ENCODE measurements at places on chromosomes 13 and 19.

- DNase-seq = no peak
Measured at GRCh38 chr19:366951-367350, 22.4 kb upstream of the MIER2 start.

DNA sequence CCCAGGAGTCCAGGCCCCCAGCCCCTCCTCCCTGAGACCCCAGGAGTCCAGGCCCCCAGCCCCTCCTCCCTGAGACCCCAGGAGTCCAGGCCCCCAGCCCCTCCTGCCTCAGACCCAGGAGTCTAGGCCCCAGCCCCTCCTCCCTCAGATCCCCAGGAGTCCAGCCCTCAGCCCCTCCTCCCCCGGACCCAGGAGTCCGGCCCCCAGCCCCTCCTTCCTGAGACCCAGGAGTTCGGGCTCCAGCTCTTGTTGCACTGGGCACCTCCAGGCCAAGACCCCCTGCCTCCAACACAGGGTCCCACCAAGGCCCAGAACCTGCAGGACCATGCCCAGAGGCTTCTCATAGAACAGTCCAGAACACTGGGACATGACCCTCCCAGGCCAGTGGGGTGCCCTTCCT lies 3.8 kb downstream of the ERCC1 start:
- no peak for DNase-seq

GRCh38 chr13:75161804-75162203 lies 320.2 kb downstream of the TBC1D4 start:
- no peak for DNase-seq

DNA sequence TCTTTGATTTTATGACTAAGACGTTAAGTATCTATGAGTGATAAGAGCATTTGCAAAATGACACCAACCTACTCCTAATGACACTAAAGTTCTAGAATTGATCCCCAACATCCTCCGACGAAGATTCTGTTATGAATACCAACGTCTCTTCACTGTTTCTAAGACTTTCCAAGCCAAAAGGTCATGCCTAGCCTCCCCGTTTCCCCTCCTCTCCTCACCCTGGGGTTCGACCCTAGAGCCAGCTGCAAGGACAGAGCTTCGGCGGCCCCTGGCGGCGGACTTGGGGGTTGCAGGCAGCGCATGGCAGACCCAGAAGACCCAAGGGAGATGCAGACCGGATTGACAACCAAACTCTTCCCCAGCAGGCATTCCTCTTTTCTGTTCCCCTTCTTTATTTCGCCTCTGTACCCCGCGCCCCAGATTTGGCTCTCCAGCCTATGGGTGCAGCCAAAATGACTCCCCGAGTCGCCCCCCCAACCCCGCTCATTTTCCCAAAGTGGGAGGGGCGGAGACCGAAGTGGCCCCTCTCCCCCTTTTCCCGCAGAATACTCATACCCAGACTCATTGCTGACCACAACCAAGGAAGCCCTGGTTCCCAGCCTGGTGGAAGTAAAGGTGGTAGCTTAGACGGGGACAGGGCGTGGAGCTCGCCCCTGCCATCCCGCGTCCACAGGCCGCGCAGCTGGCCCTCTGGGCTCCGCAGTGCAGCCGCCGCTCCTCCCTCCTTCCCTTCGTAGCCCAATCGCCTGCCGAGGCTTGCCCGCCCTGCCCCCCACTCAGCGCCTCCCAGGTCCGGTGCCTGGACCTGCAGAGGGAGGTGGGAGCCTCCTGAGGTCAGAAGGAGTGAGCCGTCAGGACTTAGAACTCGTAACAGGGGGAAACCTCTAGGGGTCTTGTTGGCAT lies 4.1 kb upstream of the EML2 start:
- DNase-seq = peak; percentile 91

DNA sequence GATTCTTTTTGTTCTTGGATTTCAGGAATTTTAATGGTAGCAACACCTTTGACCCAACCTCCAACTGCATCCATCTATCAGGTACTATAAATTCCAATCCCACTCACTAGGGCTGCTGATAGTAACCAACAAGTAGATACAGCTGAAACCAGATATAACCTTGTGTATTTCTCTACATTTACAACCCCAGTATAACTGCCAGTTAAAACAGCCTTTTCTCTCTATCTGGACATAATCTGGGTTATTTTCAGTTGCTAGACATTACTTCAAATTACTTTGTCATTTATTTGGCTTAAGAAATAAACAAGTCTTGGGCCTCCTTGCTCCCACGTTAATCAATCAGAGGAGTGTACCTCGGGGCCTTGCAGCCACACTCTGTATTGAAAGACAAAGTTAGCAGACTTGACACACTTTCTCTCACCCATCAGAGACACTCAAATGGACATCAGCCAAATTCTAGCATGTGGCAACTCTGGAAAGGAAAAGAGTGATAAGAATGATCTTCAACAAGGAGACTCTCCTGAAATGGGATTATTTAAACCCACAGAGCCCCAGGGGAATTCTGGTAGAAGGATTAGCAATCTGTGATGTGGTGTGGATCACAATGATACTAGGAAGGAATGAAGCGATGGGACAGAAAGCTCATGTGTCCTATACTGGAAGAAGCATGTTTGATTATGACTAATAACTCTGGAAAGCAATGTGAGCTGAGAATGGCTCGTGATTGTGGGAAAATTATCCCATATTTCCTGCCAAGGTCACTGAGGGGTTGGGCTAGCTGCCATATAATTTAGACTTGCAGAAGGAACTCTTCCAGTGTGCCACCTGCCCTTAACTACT lies 157.5 kb downstream of the FLT1 start:
- DNase-seq = no peak

- no peak for DNase-seq
Measured at GRCh38 chr13:32086791-32087441, 55.3 kb downstream of the FRY start.

DNA sequence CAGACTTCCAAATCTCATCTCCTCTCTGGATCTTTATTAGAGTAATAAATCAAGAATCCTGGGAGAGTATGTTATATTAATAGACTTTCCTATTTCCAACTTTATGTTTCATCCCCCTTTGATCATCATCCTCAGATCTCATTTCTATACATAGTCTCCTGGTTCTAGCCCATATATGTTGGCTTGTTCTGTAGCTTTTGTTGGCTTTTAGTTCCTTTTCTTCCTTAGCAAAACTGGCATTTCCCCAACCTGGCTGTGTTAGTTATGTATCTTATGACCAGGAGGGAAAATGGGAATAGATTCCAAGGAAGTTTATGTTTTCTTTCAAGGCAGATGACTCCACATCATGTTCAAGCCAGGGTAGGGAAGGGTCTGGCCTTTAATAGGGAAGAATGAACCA lies 2464.5 kb downstream of the PCDH9 start:
- DNase-seq = no peak

GRCh38 chr13:47148543-47148942 lies 251.7 kb upstream of the HTR2A start:
- no peak for DNase-seq

DNA sequence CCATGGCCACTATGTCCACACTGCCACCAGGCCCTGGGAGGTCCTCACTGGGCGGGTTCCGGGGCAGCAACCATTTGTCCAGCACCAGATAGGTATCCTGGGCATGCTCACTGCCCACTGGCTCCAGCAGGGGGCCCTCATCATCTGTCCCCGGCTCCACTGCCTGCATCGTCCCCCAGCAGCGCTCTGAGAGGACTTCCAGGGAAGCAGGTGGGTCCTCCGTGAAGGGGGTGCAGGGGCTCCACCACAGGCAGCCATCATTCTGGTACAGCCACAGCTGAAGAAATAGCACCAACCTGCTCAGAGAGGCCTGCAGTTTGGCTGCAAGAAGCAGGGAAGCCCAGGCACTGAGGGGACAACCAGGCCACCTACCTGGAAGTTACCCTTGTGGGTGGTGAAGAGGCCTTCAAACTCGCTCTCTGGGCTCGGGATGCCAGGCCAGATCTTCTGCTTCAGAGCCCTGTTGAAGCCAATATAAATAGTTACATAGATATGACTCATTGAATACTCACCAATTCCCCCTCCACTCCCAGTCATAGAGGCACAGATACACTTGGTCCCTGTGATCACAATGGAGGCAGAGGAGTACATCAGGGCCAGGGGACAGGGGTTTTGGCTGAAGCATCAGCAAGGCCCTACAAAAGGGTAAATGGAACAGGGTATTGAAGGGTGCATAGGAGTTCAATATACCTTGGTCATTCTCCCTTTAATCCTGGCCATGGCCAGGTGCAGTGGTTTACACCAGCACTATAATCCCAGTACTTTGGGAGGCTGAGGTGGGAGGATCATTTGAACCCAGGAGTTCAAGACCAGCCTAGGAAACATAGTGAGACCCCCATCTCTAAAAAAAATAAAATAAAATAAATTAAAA lies 4.1 kb downstream of the SWSAP1 start:
- DNase-seq = peak; percentile 42

DNA sequence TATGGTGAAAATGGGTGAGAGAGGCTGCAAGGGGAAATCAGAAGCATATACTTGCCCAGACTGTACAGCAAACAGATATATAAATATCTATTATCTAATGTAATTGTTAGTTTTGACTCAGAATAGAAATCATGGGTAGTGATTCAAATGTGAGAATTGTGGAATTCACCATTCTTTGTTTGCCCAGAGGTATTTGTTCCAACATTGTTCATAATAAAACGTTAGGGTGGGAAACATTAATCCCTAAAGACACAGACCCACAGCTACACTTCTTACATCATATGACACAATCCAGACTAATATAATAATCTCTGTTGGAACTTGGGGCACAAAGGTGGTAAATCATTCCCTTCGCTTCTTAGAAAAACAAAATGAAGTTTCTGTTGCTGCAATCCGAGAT lies 646.5 kb upstream of the SLITRK6 start:
- no peak for DNase-seq

GRCh38 chr13:21745307-21745706 lies 74.4 kb downstream of the FGF9 start:
- no peak for DNase-seq

DNA sequence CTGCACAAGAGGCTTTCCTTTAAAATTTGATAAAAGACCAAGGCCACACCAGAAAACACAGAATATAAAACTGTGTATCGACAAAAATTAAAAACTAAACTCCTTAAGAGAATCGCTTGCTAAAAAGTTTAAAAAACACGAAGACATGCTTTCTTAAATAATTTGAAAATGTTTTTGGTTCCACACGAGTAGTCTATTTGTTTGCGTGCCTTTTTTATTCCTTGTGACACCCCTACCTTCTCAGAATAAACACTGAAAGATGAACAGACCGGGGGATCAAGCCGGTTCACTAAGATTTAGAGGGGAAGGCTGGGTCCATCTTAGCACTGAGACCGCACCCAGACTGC lies 256.4 kb upstream of the STARD13 start:
- DNase-seq = no peak

DNA sequence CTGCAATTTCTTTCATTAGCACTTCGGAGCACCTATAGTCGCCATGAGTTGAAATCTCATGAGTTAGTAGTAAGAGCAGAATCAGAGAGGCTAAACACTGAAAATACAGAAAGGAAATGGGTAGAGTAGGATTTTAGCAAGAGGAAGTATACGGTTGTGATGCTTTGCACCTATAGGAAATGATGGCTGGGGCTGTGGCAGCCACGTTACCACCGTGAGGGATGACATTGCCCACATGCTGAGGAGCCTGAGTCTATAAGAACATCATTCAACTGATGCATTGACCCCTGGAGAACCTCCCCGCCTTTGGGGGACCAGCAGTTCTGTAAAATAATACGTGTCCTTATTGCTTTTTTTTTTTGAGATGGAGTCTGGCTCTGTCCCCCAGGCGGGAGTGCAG lies 20.4 kb downstream of the FAM187B start:
- no peak for DNase-seq

GRCh38 chr19:5091684-5092480 lies 123.0 kb downstream of the KDM4B start:
- peak; percentile 46 for DNase-seq

DNA sequence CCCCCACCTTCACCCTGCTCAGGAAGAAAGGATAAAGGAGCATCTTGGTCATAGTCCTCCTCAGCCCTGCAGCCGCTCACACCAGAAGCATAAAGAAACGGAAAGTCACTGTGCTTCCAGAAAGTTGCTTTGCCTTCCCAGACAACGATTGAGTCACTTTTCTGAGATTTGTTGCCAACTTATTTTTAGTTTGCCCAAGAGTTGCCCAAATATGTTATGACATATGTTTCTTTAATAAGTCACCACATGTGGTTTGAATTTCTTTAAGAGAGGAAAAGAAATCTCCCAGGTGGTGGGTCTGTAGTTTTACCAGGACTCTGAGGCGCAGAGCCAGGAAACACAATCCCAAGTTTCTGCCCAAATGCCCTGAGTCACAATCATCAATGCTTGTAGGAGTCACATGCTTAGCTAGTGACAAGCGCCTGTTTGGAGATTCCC lies 63.4 kb upstream of the LRCH1 start:
- DNase-seq = no peak

- DNase-seq = no peak
Measured at GRCh38 chr19:13599681-13600080, 93.4 kb upstream of the CACNA1A start.

GRCh38 chr19:55712804-55713631 lies 25.2 kb downstream of the NLRP9 start:
- no peak for DNase-seq

- DNase-seq = no peak
Measured at GRCh38 chr13:96342286-96342685, 252.4 kb downstream of the HS6ST3 start.

DNA sequence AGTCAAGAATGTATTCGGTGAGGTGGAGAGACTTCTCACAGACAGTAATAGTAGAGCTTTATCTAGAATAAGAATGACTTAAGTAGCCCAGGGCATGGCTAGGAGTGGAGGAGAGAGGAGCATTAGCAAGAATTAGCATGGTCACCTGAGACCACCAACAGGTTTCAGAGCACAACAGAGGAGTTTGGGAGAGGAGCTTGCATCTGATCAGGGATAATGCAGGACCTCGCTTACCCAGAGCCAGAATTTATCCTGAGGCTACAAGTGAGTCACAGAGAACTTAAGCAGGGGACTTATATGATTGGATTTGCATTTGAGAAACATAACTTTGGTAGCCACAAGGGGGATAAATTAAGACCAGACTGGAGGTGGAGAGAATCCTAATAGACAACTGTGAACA lies 102.1 kb upstream of the FNDC3A start:
- no peak for DNase-seq

GRCh38 chr13:112813552-112813951 lies 123.7 kb downstream of the ATP11A start:
- no peak for DNase-seq

DNA sequence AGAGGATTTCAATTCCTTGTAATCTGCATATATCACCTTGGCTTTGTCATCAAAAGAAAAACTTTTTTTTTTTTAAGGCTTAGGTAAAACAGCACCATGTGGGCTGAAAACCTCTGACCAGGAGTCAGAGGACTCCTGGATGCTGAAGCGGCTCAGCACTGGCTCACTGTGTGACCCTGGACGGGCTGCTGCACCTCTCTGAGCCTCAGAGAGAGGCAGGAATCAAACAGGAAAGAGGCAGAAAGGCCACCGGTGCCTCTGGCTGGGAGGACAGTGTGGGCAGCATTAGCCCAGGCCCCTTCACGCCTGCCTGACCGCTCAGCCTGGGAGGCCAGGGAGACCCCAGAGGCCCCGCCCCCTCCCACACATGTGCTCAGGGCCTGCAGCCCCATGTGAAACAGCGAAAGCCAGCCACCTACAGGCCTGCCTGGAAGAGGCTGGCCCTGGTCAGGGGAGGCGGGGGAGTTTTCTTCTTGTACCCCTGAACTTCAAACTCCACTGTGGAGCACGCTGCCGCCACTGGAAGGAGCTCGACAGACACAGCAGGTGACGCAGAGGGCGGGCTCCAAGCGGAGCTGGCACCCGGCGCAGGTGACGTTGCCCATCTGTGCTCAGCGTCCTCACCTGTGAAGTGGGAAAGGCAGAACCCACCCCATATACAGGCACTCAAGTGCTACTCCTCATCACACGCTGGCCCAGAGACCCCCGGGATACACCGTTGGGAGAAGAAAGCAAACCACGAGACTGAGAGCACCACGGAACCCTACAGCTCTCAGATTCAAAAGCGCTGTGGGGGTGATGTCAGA lies 39.7 kb downstream of the MLLT1 start:
- no peak for DNase-seq
